ENCODE measurements at places on chromosomes 2 and 18.

- DNase-seq, result no peak
These were observed 221.4 kb upstream of the EPAS1 start for GRCh38 chr2:46075848-46076247.

- DNase-seq, result no peak
These were observed 63.1 kb upstream of the NFATC1 start for GRCh38 chr18:79332646-79333045.

DNA sequence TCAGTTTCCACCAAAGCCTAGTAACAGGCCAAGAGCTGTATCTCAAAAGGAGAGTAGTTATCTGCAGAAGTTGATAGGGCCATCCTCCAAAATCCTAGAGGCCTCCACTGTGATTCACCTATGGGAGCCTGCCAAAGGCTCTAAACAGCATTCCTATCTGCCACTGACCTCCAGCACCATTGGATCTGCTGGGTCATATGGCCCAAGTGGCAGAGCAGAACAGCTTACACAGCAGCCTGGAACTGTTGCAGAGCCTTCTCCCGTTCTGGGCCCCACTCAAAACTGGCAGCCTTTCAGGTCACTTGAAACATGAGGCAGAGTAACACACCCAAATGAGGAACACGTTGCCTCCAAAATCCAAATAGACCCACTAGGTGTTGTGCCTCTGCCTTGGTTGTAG lies 345.2 kb upstream of the RND3 start:
- no peak for DNase-seq

- DNase-seq, result no peak
These were observed 35.3 kb upstream of the NPAS2 start for GRCh38 chr2:100784681-100785080.

DNA sequence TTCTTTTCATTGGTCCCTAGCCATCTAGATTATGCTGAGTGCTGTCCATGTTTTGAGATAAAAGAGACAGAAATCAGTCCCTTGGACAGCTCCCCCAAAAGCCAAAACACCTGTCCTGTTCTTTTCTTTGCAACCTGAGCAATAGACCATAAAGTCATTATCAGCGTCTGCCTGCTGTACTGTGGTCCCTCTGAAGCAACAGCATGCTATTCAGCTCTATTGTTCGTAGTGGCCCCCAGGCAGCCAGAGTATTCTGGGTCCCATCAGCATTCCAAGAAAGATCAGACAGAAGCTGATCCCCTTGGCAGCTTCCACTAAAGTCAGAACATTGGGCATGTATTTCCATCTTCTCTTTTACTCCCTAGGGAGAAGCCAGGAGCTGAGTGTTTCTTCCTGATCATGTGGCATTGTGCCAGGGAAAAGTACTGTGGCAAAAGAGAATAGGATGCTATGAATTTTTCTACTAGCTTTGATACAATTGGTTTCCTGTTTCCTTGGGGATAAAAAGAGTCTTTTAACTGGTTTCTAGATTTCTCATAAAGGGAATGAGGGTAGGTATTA lies 33.6 kb upstream of the ZSWIM2 start:
- DNase-seq, result no peak

- DNase-seq, result peak; percentile 78
These were observed 137.2 kb downstream of the TRIM43 start for GRCh38 chr2:95728878-95729596.

GRCh38 chr2:20196053-20196656 lies 28.8 kb downstream of the SDC1 start:
- DNase-seq, result no peak

GRCh38 chr2:223896833-223897311 lies 48.3 kb downstream of the WDFY1 start:
- peak; percentile 29 for DNase-seq

DNA sequence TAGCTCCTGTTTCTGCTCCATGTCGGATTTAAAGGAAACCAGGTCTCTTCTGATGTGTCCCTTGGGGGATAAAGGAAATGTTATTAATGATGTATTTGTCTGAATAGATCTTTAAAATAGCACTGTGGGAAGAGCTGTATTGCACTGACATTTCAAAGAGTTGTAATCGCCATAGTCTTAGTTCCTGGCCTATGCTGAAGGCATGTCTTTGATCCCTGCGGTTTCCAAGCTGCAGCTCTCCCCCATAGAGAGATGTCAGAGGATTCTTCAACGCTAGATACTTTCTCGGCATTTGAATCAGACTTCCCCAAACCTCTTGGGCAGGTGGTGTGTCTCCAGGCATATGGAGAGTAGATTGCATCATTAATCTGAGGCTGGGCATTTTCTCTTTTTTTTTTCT lies 40.4 kb downstream of the NAT8 start:
- no peak for DNase-seq

DNA sequence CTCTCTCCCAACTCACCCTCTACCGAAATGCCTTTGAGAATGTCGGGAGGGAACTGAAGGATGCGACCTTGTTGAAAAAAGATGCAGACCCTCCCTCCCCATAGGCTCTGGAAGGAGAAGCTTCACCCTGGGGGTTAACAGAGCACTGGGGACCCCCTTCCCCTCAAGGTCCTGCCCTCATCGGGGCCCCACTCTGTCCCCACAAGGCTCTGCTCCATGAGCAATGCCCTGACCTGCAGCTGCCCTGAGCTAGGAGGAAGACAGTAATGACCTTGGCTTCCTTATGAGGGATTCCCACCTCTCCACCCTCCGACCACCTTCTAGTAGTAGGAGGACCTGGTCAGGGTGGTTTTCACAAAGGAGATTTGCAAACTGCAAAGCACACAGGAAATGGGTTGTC lies 44.4 kb upstream of the HPCAL1 start:
- no peak for DNase-seq

GRCh38 chr2:112916145-112916571 lies 5.2 kb downstream of the IL37 start:
- DNase-seq, result no peak

- DNase-seq, result no peak
These were observed 610.0 kb downstream of the KCNJ3 start for GRCh38 chr2:155308367-155309009.

DNA sequence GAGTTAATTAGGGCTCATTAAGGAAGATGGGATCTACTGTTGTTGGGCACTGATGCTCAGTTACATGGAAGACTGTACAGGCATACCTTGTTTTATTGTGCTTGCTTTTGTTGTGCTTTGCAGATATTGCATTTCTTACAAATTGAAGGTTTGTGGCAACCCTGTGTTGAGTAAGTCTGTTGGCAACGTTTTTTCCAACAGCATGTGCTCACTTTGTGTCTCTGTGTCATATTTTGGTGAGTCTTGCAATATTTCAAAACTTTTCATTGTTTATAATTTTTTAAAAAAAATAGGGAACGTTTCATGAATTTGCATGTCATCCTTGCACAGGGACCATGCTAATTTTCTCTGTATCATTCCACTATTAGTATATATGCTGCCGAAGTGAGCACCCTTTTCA lies 15.6 kb downstream of the PHLPP1 start:
- no peak for DNase-seq

DNA sequence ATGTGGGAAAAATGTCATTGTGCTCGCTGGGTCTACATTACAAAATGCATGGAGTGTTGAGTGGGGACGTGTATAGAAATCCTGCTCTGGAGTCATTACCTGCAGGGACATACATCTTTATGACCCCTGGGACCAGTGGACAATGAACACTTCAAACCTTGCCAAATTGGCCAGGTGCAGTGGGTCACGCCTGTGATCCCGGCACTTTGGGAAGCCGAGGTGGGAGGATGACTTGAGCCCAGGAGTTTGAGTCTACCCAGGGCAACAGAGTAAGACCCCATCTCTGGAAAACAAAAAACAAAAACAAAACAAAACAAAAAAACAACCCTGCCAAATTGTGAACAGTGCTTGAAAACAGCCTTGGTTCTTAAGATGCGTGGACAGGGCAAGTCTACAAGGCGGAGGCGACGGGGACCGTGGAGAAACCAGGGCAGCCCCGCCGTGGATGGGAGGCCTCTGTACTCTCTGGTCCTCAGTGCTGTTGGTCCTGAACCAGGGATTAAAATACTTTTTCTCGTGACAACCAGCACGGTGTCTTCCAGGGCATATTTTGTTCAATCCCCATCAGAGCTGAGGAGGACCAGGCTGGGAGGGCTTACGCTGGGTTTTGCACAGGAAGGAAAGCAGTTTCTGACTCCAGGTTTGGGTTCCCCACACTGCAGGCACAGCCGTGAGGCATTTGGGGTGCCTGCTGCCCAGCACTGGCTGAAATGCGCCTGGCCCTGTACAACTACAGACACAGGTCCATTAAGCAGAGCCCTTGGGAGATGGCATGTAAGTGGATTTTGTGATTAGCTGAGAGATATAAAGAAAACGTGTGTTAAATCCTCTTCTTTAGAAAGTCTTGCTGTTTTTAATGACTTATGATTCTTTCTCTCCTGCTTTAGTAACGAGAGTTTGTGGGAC lies 13.7 kb downstream of the COLEC11 start:
- no peak for DNase-seq

- DNase-seq, result no peak
These were observed 143.9 kb upstream of the FN1 start for GRCh38 chr2:215579809-215580208.

- DNase-seq, result no peak
These were observed 123.4 kb downstream of the MTCL1 start for GRCh38 chr18:8828798-8829197.

DNA sequence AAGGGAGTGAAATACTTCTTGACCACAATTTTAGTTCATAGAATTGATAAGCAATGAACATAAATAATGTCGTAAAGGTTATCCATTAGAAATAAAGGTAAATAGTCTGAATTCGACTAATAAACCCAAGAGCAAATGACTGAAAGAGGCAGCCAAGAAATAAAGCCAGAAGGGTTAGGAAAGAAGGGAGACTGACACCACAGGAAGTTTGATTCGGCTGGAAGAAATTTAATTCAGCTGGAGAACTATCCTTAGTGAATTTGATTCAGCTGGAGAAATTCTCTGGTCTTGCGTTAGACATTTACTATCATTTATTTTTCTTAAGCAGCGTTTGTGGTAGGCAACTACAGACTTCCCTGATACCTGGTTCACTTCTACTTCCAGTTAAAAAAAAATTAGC lies 429.6 kb downstream of the PID1 start:
- no peak for DNase-seq

GRCh38 chr18:58822944-58823343 lies 41.7 kb upstream of the ZNF532 start:
- no peak for DNase-seq

GRCh38 chr2:241809383-241810306 lies 652 bp downstream of the NEU4 start:
- no peak for DNase-seq

DNA sequence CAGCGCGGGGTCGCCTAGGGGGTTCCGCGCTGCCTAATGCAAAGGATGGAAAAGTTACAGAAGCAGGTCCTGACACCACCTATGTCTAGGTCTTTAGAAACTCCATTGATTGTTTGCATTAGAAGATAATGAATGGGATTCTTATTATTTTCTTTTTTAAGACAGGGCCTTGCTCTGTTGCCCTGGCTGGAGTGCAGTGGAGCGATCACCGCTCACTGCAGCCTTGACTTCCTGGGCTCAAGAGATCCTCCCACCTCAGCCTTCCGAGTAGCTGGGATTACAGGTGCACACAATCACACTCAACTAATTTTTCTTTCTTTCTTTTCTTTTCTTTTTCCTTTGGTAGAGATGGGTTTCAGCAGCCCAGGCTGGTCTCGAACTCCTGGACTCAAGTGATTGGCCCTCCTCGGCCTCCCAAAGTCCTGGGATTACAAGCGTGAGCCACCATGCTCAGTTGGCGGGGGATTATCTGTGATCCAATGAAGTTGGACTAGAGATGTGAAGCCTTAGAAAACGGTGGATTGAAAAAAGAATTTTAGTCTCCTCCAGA lies 761 bp upstream of the IDH1 start:
- no peak for DNase-seq

DNA sequence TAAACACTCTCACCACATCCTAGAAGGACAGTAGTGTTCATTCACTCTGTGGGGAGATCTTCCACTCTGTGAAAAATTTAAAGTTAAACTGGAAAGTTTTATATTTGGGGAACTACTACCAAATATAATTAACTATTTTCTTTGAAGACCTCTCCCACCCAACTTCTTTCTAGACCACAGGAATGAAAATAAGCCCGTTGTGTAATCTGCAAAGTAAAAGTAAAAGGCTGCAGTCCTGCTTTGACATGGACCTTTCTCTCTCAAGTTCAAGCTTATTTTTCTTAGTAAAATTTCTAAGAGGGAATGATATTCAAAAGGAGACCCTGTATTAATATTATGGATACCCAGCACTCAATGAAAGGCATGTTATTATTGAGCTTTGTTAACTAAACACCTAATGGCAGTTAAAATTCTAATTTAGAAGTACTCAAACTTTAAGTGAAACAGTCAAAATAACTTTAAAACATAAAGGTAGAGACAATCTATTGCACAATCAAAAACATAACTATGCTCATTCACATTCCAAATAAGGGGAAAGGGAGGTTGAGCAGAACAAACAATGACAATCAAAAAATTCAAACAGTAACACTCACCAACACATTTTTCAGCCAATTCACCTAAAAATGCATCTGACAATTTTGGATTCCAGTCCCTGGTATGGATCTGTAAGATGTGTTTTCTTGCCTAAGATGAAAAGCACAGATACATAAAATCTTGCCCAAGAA lies 98.5 kb downstream of the ATAD2B start:
- DNase-seq, result no peak

DNA sequence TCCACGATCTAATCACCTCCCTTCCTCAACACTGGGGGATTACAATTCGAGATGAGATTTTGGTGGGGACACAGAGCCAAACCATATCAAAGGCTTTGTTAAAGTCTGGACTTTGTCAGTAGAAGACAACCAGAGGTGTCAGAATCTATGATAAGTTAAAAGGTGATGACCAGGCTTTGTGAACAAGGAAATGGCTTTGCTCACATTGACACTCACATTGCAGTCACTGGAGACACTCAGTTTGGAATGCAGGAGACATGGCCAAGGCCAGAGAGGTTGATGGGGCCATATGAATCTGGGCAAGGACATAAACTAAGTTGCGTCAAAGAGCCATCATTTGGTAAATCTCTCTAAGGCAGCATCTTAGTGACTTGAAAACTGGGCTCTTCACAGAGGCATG lies 678.2 kb upstream of the FSHR start:
- peak; percentile 43 for DNase-seq

DNA sequence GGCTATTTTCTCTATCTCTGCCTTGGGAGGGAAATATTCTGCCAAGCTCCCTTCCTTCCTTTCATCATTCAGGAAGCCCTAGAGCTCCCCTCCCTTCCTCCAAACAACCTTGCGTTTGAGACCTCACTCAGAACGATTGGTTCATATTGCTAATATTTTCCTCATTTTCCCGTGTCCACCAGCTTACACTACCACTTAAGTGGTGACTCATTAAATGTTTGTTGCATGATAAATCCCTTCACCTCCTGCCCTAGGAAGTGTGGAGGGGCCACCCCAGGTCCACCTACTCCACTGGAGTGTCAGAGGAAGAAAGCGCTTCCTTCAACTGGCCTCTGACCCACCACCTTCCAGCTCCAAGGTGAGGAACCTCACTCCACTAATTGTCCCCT lies 2.3 kb upstream of the LPIN2 start:
- peak; percentile 79 for DNase-seq
